Ureter (tissue), 1 donor: ENCODE measurements at places on chromosomes 3 and 15. TPM values are rescaled to one million over a fixed set of nuclear protein-coding genes. Genes with fewer than 3 reads are reported as not detected.

TTC23 gene
- 28.5 TPM for total RNA-seq

HCN4 gene
- total RNA-seq, result 0.08 TPM

RAD51 gene
- total RNA-seq, result 0.68 TPM

DNA sequence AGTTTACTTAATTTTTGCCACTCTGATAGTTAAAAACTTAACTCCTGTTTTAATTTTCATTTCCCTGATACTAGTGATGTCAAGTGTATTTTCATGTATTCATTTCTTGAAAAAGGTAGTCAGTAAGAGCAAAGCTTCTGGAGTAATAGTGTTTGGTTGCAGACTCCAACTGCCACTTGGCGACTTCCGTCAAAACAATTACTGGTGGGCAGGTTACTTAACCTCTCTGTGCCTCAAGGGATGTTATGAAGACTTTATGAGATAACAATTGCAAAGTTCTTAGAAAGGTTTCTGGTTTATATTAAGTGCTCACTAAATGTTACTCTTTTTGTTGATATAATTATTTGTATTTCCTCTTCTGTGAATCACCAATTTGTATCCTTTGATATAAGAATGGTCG, 129.7 kb downstream of the NFKBIZ start:
- DNase-seq, result no peak

- no peak for DNase-seq
Measured at GRCh38 chr3:55191911-55192775, 264.3 kb upstream of the LRTM1 start.

- no peak for DNase-seq
Measured at GRCh38 chr15:92796161-92796611, 103.9 kb upstream of the CHD2 start.

- no peak for DNase-seq
Measured at GRCh38 chr3:63961891-63962290, 49.7 kb upstream of the SCAANT1 start.

DNA sequence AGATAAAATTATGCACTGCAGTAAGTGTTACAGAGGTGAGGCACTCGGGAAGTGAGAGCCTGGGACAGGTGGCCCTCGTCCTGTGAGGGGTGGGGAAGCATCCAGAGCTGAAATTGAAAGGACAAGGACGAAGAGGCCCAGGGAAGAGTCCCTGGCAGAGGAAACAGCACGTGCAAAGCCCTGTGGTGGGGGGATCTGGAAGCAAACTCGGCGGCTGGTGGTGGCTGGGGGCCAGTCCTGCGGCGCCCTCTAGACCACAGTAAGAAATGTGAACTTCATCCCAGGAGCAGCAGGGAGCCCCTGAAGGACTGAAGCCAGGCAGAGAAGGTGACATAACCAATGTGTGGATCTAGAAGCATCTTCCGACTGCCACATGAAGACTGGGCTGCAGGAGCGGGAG, 42.8 kb downstream of the GRIP2 start:
- no peak for DNase-seq

PLSCR2 gene
- total RNA-seq, result 2.6 TPM

GRCh38 chr15:85688711-85689110, 106.0 kb downstream of the KLHL25 start:
- no peak for DNase-seq

DNA sequence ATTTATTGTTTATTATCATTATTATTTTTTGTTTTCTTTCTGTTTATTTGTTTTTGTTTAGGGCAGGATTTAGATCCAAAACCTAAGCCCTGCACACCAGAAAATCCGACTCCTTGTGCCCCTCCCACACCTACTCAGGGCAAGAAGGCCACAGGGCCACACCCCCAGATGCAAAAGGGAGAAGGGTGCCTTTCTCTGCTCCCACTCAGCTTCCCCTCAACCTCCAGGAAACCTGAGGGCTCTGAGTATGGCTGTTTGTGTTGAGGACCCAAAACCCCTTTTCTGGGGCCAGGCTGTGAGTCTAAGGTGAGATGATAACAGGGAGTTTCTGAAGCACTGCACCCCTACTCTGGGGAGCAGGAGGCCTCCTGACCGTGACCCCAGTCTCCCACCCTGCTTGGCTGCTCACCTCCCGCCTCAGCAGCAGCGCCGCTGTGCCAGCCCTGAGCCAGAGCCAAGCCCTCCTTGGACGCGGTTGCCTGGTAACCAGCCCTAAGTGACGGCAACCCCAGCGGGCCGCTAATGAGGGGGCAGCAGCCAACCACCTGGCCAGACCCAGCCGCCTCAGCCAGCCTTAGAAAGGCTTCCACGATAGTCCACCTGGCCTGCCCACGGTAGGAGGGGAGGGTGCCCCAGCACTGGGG, 6.4 kb upstream of the C15orf39 start:
- DNase-seq, result no peak

GRCh38 chr15:63599401-63600000, 2.3 kb downstream of the FBXL22 start:
- DNase-seq, result peak; percentile 71

GRCh38 chr15:88187195-88187594, 69.3 kb downstream of the NTRK3 start:
- no peak for DNase-seq
